ENCODE measurements at places on chromosomes 6 and 20.

- no peak for DNase-seq
These were observed 116.5 kb upstream of the COL21A1 start for GRCh38 chr6:56363796-56364430.

- DNase-seq: no peak
These were observed 31.2 kb downstream of the SRSF3 start for GRCh38 chr6:36625158-36625919.

- no peak for DNase-seq
These were observed 196.3 kb upstream of the SLC24A3 start for GRCh38 chr20:19016140-19016497.

- DNase-seq: no peak
These were observed 64.8 kb downstream of the PHACTR3 start for GRCh38 chr20:59668926-59669850.
